ENCODE measurements at places on chromosomes 12 and 14. TPM values are rescaled to one million over a fixed set of nuclear protein-coding genes. Genes with fewer than 3 reads are reported as not detected.

- no peak for DNase-seq
- no peaks in the 10 kb centered on the region for H3K4me1 ChIP-seq
- no peak overlapping the region for H3K27ac ChIP-seq
- H3K4me3 ChIP-seq = no peak overlapping the region
- H3K36me3 ChIP-seq = no peaks in the 10 kb centered on the region
- peaks cover 4% of the 10 kb centered on the region for H3K27me3 ChIP-seq
These were observed 135.1 kb downstream of the SLC38A1 start for GRCh38 chr12:46133751-46134150.

KLHL33 gene
- total RNA-seq = not detected

GLS2 gene
- total RNA-seq = 6.1 TPM

PLEK2 gene
- 2.6 TPM for total RNA-seq

DNA sequence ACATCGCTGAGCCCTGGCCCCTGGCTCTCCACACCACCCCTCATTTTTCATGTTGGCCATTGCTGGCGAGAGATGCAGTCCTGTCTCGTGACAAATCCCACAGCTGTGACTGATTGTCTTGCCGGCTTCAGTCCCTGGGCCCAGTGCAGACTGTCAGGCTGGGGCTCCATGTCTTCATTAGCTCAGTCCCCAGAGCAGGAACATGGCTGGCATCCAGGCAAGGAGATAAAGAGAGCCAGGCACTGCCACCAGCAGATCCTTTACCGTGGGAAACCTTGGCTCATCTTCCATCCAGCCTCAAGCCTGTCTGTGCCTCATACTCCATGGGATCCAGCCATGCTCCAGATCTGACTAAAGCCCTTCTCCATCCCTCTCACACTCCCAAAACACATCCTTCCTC is 284.7 kb upstream of the FKBP4 start:
- H3K4me1 ChIP-seq = no peaks in the 10 kb centered on the region
- no peak for DNase-seq
- H3K4me3 ChIP-seq = no peak overlapping the region

GRCh38 chr14:102389246-102389645 is 26.5 kb downstream of the TECPR2 start:
- peaks cover 2% of the 10 kb centered on the region for H3K4me1 ChIP-seq
- no peak overlapping the region for H3K4me3 ChIP-seq
- H3K27ac ChIP-seq = no peak overlapping the region

Measured in activated CD4-positive, alpha-beta memory T cell treated with anti-CD3 and anti-CD28 coated beads for 36 hours (primary cell).